ENCODE measurements at places on chromosomes 11 and 22.

- no peak for DNase-seq
These were observed 114.4 kb downstream of the PTPRJ start for GRCh38 chr11:48094643-48095339.

DNA sequence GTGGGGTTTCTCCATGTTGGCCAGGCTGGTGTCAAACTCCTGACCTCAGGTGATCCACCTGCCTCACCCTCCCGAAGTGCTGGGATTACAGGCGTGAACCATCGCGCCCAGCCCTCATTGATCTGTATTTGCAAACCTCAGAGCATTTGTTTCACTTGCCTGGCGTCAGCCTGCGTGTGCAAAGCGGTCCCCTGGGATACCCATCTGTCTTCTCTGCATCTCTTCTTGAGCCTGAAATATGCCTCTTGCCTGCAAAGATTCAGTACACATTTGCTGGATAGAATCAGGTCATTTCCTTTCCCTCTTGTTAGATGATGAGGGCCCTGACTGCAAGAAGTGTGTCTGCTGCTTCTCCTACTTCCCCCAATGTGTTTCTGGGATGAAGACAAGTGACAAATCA is 1291.0 kb downstream of the TBC1D22A start:
- DNase-seq: no peak

GRCh38 chr11:90176069-90176468 is 41.6 kb downstream of the NAALAD2 start:
- DNase-seq: no peak

DNA sequence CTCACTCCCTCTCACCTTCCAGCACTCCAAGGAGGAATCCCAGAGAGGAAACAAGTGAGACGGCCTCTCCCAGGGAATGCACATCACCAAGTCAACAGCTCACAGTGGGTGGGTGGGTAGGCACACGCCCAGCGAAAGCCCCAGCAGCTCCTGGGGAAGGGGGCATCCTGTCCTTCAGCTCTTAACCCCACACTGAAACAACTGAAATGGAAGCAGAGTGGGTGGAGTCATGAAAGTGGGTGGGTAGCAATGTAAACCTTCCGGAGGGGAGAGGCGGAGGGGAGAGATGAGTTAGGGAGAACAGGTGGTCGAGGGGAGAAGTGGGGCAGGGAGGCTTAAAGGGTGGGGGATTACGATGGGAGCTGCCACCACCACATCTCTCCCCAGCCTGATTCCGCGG is 5.4 kb downstream of the MCHR1 start:
- no peak for DNase-seq

DNA sequence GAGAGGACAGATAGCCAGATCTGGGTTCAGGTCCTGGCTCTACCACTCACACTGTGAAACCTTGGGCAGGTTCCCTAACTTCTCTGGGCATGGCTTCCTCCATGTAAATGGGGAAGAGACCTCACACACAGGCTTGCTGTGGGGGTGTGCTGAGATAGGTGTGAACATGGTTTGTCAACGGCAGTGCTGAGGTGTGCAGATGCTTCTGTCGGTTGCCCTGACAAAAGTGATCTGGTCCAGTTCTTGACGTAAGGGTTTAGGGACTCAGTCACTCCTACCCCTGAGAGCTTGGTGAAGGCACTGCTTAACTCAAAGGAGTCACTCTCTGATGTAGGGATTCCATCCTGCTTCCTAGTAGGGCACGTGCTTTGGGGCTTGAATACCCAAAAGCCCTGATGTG is 2.0 kb downstream of the C1QTNF4 start:
- DNase-seq: no peak

DNA sequence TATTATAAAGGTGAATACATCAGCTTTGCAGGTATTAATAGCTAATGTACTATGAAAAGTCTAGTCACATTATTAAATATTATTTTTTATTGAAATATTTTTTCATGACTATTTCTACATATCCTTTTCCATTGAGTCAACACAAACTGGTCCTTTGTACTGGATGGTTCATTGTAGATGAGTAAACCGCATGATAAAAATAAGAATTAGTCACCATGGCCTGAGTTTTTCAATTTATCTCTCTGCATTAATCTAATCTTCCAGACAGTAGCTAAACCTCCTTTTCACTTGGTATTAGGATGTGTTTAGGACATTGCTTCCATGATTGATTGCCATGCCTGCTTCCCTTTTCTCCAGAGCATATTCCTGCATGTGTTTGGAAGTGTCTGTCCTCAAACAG is 439.4 kb upstream of the ARHGAP42 start:
- DNase-seq: no peak

- DNase-seq: no peak
These were observed 1495.0 kb downstream of the BRD1 start for GRCh38 chr22:48332438-48333322.

- DNase-seq: no peak
These were observed 36.9 kb downstream of the PTPRJ start for GRCh38 chr11:48017105-48017830.

GRCh38 chr11:115891581-115891980 is 387.4 kb upstream of the CADM1 start:
- no peak for DNase-seq

DNA sequence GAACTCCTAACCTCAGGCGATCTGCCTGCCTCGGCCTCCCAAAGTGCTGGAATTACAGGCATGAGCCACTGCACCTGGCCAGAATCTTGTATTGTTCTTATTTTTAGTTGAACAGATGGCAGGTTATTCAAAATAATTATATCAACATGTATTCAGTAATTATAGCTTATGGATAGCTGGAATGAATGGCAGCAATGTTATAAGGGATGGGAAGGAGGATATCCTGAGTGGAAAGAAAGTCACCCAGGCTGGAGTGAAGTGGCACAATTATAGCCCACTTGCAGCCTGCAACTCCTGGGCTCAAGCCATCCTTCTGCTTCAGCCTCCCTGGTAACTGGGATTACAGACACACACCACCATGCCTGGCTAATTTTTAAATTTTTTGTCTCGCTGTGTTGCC is 88.1 kb downstream of the MED15 start:
- no peak for DNase-seq

DNA sequence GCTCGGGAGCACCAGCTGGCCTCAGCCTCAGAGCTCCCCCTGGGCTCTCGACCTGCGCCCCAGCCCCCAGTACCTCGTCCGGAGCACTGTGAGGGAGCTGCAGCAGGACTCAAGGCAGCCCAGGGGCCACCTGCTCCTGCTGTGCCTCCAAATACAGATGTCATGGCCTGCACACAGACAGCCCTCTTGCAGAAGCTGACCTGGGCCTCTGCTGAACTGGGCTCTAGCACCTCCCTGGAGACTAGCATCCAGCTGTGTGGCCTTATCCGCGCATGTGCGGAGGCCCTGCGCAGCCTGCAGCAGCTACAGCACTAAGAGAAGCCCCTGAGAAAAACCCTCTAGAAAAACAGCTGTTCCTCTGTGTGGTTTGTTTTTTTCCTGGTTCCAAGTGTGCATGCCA is 918 bp upstream of the FAM89B start:
- DNase-seq: no peak

- DNase-seq: no peak
These were observed 831 bp downstream of the CHST1 start for GRCh38 chr11:45664376-45665205.

DNA sequence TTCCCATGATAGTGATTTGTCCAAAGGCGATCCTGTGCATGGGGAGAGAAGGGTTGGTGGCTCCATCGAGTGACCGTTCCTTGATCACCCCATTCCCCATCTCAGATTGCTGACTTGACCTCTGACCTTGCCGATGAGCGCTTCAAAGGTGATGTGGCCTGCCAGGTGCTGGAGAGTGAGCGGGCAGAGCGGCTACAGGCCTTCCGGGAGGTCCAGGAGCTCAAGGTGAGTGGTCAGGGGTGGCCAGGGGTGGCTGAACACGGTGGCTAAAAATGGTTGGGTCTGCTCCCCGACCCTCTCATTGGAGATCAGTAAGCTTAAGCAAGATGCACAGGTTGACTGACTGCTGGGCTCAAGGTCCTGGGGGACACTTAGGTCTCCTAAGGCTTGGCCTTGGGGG is 148.7 kb downstream of the MYO18B start:
- no peak for DNase-seq

DNA sequence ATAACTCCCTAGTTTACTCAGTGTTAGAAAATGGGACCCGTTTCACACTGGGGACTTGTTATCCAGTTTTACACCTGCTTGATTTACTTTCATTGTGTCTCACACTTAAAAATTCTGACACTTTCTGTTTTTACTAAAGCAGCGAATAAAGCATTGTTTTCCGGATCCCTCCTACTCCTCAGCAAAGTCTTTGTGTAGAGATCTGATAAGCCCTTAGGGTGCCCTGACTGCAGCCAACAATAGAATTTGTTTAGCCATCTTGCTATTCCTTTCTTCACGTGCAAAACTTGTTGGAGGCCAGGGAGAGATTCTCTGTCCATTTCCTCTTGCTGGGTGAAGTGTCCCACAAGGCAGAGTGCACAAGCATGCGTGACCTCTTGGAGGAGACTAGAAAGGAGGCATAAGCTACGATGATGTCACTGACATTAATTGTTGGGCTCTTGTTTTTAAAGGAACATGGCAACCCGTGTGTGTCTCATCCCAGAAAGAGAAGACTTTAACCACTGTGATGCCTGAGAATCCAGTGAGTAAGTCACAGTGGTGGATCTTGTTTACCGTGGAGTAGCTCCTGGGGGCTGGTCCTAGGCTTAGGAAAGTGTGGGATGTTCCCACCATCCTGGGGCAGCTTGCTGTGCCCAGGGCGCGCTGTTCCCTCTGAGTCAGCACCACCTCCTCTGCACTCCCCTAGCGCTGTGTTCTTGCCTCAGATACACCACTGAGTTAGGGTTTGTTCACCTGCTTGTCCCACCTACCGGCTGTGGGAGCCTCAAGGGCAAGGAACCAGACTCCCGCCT is 27.7 kb downstream of the MICAL2 start:
- DNase-seq: no peak

GRCh38 chr11:69201764-69202370 is 46.1 kb downstream of the SMIM38 start:
- DNase-seq: no peak

- no peak for DNase-seq
These were observed 14.5 kb upstream of the OR10V1 start for GRCh38 chr11:59728154-59728553.

Data from NCI-H187 treated with DMSO at 0.1 percent for 48 hours (cell line).